Vagina (tissue), 2 donors: ENCODE measurements at places on chromosomes 6 and 20.

GRCh38 chr6:71326611-71327010 lies 38.0 kb downstream of the OGFRL1 start:
- DNase-seq: no peak

GRCh38 chr20:56166781-56167465 lies 81.6 kb upstream of the MC3R start:
- DNase-seq: no peak

DNA sequence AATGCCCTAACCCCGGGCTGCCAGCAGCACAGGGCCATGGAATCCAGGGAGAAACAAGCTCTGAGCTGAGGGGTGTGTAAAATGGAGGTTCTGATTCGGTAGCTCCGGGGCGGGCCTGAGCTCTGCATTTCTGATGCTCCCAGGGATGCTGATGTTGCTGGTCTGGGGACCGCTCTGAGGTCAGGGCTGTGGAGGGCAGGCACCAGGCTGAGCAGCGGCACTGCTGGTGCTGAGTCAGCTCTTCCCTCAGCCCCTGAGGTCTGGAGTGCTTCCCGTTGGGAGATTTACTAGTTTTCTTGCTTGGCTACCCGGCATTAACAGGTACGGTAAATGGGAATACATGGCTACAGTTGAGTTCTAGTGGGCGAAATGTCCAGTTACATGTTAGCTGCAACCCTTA lies 18.6 kb upstream of the CST3 start:
- DNase-seq: no peak

GRCh38 chr6:96923400-96923799 lies 1.1 kb upstream of the KLHL32 start:
- DNase-seq: no peak
